ENCODE measurements at places on chromosomes 1 and 21. TPM values are rescaled to one million over a fixed set of nuclear protein-coding genes. Genes with fewer than 3 reads are reported as not detected.

- peak; percentile 38 for DNase-seq
- H3K4me1 ChIP-seq: peaks cover 15% of the 10 kb centered on the region
- no peaks in the 10 kb centered on the region for H3K36me3 ChIP-seq
- no peak overlapping the region for H3K4me3 ChIP-seq
These were observed 1.5 kb downstream of the PTGFRN start for GRCh38 chr1:116911188-116911553.

GRCh38 chr1:64696879-64697278 lies 48.0 kb upstream of the RAVER2 start:
- H3K27me3 ChIP-seq: no peaks in the 10 kb centered on the region
- no peaks in the 10 kb centered on the region for H3K36me3 ChIP-seq
- H3K27ac ChIP-seq: no peak overlapping the region
- no peak overlapping the region for H3K4me3 ChIP-seq

- no peaks in the 10 kb centered on the region for H3K36me3 ChIP-seq
- no peaks in the 10 kb centered on the region for H3K27me3 ChIP-seq
- no peak overlapping the region for H3K27ac ChIP-seq
- no peak for DNase-seq
These were observed 30.7 kb downstream of the EVI5 start for GRCh38 chr1:92754000-92754718.

- H3K27ac ChIP-seq: no peak overlapping the region
- no peaks in the 10 kb centered on the region for H3K36me3 ChIP-seq
- no peak overlapping the region for H3K4me3 ChIP-seq
These were observed 160.2 kb downstream of the VAV3 start for GRCh38 chr1:107804741-107805140.

GRCh38 chr1:921011-921837 lies 2.5 kb upstream of the SAMD11 start:
- peak; percentile 87 for DNase-seq
- peak overlapping the region; percentile 73 for H3K4me3 ChIP-seq
- peaks cover 14% of the 10 kb centered on the region for H3K4me1 ChIP-seq

The S100A16 gene
- total RNA-seq: 1.1 TPM

The ARF1 gene
- 222 TPM for total RNA-seq
